Pulmonary artery endothelial cell (primary cell): ENCODE measurements at places on chromosomes 1 and 21. TPM values are rescaled to one million over a fixed set of nuclear protein-coding genes. Genes with fewer than 3 reads are reported as not detected.
A peak's percentile ranks its signal among the peaks of the same experiment; 100 is the strongest.

Gene KRTAP26-1
- total RNA-seq, result not detected in 2 replicates

Gene SPRR2G
- total RNA-seq, result not detected in 2 replicates

Gene BACE2
- total RNA-seq, result 129 and 132 TPM in 2 replicates

Gene PPM1J
- total RNA-seq, result 0.81 and 1.8 TPM in 2 replicates

Gene CLEC20A
- not detected in 2 replicates for total RNA-seq

Gene SDC3
- total RNA-seq, result 7.0 and 12.0 TPM in 2 replicates

Gene NRIP1
- 30.7 and 39.5 TPM in 2 replicates for total RNA-seq

Gene DCDC2B
- not detected in 2 replicates for total RNA-seq

Gene KCNH1
- total RNA-seq, result not detected in 2 replicates

GRCh38 chr1:111509997-111510375 is 6.6 kb upstream of the ADORA3 start:
- DNase-seq, result no peak

DNA sequence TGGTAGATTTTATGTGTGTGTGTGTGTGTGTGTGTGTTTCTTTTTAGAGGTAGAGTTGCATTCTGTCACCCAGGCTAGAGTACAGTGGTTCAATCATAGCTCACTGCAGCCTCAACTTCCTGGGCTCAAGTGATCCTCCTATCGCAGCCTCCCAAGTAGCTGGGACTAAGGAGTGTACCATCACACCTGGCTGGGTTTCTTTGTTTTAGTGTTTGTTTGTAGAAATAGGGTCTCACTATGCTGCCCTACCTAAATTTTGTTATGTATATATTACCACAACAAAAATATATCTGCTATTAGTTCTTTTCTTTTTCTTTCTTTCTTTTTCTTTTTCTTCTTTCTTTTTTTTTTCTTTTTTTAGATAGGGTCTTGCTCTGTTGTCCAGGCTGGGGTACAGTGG is 43.1 kb upstream of the CXADR start:
- DNase-seq, result no peak

DNA sequence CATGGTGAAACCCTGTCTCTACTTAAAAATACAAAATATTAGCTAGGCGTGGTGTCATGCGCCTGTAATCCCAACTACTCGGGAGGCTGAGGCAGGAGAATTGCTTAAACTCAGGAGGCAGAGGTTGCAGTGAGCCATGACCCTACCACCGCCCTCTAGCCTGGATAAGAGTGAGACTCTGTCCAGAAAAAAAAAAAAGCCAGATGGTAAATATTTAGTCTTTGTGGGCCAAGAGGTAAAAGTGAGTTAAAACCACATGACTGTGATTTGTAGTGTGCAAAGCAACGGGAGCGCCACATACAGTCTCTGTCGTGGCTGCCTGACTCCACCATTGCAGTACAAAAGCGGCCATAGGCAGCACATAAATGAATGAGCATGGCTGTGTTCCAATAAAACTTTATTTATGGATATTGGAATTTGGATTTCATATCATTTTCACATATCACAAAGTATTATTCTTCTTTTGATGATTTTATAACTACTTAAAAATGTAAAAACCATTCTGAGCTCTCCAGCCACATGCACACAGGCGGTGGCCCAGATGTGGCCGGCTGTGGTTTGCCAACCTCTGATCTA is 51.8 kb upstream of the CASZ1 start:
- DNase-seq, result no peak

GRCh38 chr1:26169669-26170471 is at the start of gene ZNF593:
Gene ZNF593, plus strand, starts transcription at chr1:26169908. Its CDS starts 76 bp downstream, at chr1:26169984.
- DNase-seq, result peak; percentile 74

DNA sequence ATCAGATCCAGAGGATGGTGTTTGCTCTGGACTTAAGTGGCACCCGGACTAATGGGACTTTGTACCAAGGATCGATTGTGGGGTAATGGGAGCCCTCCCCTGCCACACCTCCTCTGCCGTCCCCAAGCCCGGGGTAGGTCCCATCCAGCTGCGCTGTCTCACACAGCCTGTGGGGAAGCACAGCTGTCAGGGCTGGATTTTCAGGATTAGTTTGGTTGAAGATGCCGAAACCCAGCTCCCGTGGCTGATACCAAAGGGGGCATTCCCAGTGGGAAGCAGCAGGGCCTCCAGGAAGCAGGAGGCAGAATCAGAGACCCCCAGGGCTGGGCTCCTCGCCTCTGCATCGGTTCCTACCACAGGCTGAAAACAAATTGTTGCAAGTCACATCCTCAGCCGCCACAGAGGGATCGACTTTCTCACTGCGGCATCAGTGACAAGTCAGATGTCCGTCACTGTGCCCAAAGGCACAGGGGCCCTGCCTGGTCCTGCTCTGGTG is 59.7 kb downstream of the MATN1 start:
- DNase-seq, result no peak

DNA sequence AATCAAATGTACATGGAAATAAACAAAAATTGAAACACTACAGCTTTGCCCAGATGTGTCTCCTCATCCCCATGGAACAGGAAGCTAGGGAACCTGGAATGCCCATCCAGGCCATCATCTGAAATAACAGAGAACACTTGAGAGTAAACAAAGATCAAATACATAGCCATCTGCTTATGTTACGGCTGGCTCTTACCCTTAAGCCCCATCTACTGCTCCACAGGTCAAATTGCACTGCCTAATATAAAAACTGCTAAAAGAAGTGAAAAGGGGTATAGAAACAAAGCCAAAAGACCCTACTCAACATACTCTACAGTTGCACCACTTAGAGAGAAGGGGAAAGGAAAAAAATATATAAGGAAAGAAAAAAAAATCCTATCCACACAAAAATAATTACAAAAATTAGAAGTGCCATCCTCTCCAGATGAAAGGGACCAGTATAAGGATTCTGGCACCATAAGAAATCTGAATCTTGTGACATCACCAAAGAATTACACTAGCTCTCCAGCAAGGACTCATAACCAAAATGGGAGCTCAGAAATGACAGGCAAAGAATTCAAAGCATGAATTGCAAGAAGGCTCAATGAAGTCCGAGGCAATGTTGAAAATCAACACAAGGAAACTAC is 26.9 kb downstream of the OR6Y1 start:
- no peak for DNase-seq

- no peak for DNase-seq
Observed at GRCh38 chr1:172144445-172145061, 275.9 kb upstream of the C1orf105 start.

DNA sequence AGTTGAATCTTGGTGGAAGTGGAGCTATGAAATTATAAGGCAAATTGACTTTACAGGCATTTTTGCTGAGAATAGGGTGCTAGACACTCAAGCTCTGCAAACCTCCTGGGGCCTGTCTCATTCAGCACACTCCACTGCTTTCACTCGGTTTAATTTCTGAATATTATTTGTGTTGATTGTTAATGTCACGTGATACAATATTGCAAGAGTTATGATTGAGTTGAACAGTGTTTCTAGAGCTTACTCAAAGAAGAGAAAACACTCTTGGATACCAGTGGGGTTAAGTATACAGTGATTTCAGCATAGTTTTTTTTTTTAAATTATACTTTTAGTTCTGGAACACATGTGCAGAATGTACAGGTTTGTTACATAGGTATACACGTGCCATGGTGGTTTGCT is 49.7 kb downstream of the C21orf91 start:
- no peak for DNase-seq

DNA sequence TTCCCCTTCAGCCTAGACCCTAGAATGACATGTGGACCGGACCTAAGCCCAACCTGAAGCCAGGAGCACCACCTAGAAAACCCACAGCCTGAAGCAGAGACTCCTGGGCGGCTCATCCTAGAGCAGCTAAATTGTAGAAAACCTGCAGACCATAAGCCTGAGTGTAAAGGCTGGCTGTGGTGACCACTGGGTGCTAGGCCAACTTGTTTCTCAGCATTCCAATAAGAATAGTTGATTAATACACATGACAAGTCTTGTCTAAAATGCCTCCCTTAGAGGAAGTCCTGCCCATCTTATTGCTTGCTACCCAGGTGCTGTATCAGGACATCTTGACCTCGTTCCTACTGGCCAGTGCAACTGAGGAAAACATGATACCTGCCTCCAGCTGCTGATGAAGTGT is 23.3 kb upstream of the CASQ2 start:
- DNase-seq, result no peak

- no peak for DNase-seq
Observed at GRCh38 chr21:38675182-38675824, 130.4 kb upstream of the ETS2 start.

DNA sequence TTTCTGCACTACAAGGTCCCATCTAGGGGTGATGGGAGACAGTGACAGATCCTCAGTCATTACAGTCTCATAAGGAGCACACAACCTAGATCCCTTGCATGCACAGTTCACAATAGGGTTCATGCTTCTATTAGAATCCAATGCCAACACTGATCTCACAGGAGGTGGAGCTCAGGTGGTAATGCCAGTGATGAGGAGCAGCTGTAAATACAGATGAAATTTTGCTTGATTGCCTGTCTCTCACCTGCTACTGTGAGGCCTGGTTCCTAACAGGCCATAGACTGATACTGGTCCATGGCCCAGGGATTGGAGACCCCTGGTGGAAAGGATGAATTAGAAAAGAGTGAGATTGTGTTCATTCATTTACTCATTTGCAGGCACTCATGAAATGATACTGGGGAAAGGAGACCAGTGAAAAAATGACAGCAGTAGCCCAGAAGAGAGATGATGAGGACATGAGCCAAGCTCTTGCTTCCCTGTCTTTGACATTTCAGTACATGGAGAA is 251.6 kb upstream of the DUSP10 start:
- no peak for DNase-seq

GRCh38 chr1:75542818-75543570 is 67.9 kb downstream of the SLC44A5 start:
- peak; percentile 57 for DNase-seq

GRCh38 chr21:44483288-44484237 is 28.3 kb downstream of the LRRC3 start:
- DNase-seq, result no peak

DNA sequence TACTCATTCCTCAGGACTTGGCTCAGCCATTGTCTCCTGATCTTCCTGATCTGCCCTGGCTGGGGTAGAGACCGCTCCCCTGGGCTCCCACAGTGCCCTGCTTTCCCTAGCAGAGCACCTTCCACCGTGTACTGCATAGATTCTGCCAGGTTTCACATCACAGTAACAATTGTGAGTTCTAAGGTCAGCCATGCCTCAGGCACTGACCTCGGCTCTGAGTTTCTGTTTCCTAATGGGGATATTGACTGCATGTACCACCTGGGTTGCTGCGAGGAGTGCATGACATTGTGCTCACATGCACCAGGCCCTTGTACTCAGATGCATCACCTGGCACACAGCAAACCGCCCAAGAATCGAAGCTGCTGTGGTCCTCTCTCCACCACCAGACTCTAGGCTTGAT is 46.0 kb downstream of the HSPG2 start:
- DNase-seq, result no peak

DNA sequence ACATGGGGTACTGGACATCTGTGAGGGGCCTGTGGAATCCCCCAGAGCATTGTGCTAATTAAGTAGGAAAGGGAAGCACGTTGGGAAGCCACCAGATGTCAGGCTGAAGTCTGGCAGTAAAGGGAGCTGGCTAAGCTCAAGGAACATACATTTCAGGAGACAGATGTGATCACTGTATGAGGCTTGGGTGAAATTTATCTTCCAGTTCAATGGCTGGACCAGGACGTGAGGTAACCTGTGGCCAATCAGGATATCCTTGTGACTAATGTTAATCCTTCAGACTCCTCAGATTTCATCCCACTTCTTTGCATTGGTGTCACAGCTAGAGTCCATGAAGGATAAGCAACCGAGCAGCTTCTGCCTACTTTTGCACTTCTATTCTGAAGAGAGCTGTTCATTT is 110.2 kb upstream of the APP start:
- DNase-seq, result no peak

GRCh38 chr1:112267206-112267605 is 128.8 kb upstream of the CTTNBP2NL start:
- no peak for DNase-seq

DNA sequence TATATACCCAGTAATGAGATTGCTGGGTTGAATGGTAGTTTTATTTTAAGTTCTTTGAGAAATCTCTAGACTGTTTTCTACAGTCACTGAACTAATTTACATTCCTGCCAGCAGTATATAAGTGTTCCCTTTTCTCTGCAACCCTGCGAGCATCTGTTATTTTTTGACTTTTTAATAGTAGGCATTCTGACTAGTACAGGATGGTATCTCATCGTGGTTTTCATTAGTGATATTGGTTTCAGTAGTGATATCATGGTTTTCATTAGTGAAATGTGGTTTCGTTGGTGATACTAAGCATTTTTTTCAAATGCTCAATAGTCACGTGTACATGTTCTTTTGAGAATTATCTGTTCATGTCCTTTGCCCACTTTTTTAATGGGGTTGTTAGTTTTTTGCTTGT is 316.8 kb downstream of the PTBP2 start:
- no peak for DNase-seq

- DNase-seq, result no peak
Observed at GRCh38 chr1:218772575-218772974, 401.1 kb upstream of the LYPLAL1 start.

- DNase-seq, result no peak
Observed at GRCh38 chr1:229714964-229715603, 89.0 kb downstream of the URB2 start.

DNA sequence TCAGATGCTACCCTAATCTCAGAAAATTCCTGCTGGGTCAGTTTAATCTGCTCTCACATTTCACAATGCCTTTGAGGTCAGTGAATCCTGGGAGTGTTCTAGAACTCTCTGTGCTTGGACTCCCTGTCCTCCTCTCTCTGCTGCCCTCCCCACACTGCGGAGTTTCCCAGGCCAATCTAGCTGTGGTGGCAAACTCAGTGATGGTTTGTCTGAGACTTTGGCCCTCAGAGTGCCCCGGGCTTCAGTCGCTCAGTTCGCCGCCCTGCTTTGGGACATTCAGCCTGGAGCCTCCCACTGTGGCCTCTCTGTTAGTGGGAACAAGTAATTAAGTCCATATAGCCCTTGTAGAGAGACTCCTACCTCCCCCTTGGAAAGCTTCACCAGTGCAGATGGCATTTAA is 7.1 kb downstream of the C1orf226 start:
- DNase-seq, result no peak

DNA sequence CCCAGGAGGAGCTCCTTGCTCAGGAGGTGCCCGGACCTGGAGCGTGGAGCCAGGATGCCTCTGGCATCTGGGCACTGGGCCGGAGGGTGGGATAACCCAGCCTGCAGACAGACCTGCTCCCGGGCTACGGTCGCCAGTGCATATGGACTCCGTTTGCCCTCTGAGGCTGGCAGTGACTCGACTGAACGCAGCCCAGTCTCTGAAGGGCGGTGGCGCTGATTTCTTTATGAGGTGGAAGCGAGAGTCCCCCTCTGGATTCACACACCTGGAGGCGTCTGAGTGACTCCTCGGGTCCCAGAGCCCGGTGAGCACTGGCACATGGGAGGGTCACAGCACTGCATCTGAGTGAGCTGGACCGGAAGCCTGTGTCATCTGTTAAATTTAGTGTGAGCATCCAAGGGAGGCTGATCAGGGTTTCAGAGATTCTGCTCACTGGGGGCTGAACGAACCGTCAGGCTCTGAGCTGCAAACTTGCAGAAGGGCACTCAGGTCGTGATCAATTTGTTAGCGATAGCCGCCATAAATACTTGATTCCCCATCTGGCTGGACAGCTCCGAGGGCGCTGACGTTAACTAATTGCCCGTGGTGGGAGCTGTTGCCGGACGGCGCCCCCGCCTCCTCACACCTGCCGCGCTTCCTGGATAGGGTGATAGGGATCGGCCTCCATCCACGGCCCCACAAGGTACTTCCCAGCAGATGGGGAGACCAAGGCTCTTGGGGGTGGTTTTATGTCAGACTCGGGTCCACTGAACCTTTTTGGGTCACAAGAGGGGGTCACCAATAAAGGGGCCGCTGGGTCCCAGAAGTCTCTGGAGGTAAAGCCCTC is 60.7 kb upstream of the TTC34 start:
- DNase-seq, result no peak
